ENCODE measurements at places on chromosomes 11 and 22. TPM values are rescaled to one million over a fixed set of nuclear protein-coding genes. Genes with fewer than 3 reads are reported as not detected.

Gene KCNK4
- polyA plus RNA-seq = 0.12 TPM

Gene CBX7
- polyA plus RNA-seq = 2.0 TPM

Gene SLC17A6
- polyA plus RNA-seq = not detected

Gene KBTBD4
- 19.0 TPM for polyA plus RNA-seq

Gene DNAJB7
- polyA plus RNA-seq = not detected

Gene GP1BB
- polyA plus RNA-seq = 1.1 TPM

Gene SLC22A6
- polyA plus RNA-seq = not detected

Gene NNMT
- 295 TPM for polyA plus RNA-seq

Gene SGSM1
- 0.50 TPM for polyA plus RNA-seq

Gene LAYN
- polyA plus RNA-seq = 12.0 TPM

Gene PKNOX2
- polyA plus RNA-seq = not detected

Gene CDC42EP2
- polyA plus RNA-seq = 10.1 TPM

Gene RASSF10
- polyA plus RNA-seq = 12.5 TPM

Gene KRTAP5-10
- not detected for polyA plus RNA-seq

Gene HTATIP2
- polyA plus RNA-seq = 252 TPM

Gene OR2AG2
- 0.03 TPM for polyA plus RNA-seq

Gene CTSF
- 23.0 TPM for polyA plus RNA-seq

Gene IL10RA
- polyA plus RNA-seq = 0.03 TPM

Gene CDHR5
- polyA plus RNA-seq = 0.08 TPM

Gene HSPB2
- polyA plus RNA-seq = not detected

Gene SLC22A12
- not detected for polyA plus RNA-seq

Gene SAA4
- polyA plus RNA-seq = not detected

Gene NRGN
- polyA plus RNA-seq = 3.5 TPM

Gene GNG3
- 0.15 TPM for polyA plus RNA-seq

Gene RFPL2
- 0.30 TPM for polyA plus RNA-seq

Gene PLEKHB1
- 0.76 TPM for polyA plus RNA-seq

Gene ISX
- polyA plus RNA-seq = not detected

Gene ST14
- polyA plus RNA-seq = 0.05 TPM

Gene ASCL2
- not detected for polyA plus RNA-seq

Gene ELMOD1
- 0.08 TPM for polyA plus RNA-seq

Gene TIMP3
- polyA plus RNA-seq = 1.6 TPM

Gene MAJIN
- polyA plus RNA-seq = not detected

Gene ARHGAP20
- polyA plus RNA-seq = not detected

Gene KRTAP5-9
- not detected for polyA plus RNA-seq

Gene HORMAD2
- polyA plus RNA-seq = not detected

Gene DBX1
- polyA plus RNA-seq = not detected

Gene SLCO2B1
- 4.5 TPM for polyA plus RNA-seq

Gene USP2
- polyA plus RNA-seq = 0.48 TPM

Gene H19
- 22.5 TPM for polyA plus RNA-seq

Gene TECTA
- polyA plus RNA-seq = 0.12 TPM

Gene FOLR1
- polyA plus RNA-seq = 0.08 TPM

Gene OR10A6
- not detected for polyA plus RNA-seq

Gene OSBPL5
- 5.3 TPM for polyA plus RNA-seq

Gene AIFM3
- polyA plus RNA-seq = 2.3 TPM

Gene KDM4E
- not detected for polyA plus RNA-seq

Gene B3GAT1
- polyA plus RNA-seq = not detected

Gene IFTAP
- 38.7 TPM for polyA plus RNA-seq

Gene OTOG
- polyA plus RNA-seq = not detected

Gene FJX1
- 14.5 TPM for polyA plus RNA-seq

Gene MIAT
- polyA plus RNA-seq = 2.2 TPM

Gene RBMXL2
- polyA plus RNA-seq = not detected

Gene SLC5A1
- polyA plus RNA-seq = 0.03 TPM

Gene MS4A5
- polyA plus RNA-seq = not detected

Gene DUSP8
- polyA plus RNA-seq = 0.59 TPM

Gene OR10A2
- not detected for polyA plus RNA-seq

All from A549 (cell line).